ENCODE measurements at places on chromosomes 3 and 15. TPM values are rescaled to one million over a fixed set of nuclear protein-coding genes. Genes with fewer than 3 reads are reported as not detected.
A peak's percentile ranks its signal among the peaks of the same experiment; 100 is the strongest.

DNA sequence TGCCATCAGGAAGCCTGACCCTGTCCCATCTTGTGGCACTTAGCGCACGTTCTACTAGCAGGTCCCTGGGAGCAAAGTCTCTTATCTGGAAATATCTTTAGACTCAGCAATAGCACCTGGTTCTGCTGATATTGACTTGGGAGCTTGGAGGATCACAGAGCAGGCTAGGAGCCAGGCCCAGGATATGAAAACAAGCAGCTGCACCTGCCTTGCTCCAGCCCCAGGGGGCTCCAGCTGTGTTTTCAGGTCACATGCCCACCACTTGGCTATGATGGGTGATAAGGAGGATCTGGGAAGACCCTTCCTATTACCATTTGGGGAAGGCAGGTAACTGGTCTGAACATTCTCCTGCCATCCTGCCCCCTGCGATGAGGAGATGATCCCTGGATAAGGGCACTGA lies 87.8 kb downstream of the C3orf70 start:
- no peak for DNase-seq

- no peak for DNase-seq
These were observed 79.1 kb upstream of the TUSC7 start for GRCh38 chr3:116630494-116630893.

DNA sequence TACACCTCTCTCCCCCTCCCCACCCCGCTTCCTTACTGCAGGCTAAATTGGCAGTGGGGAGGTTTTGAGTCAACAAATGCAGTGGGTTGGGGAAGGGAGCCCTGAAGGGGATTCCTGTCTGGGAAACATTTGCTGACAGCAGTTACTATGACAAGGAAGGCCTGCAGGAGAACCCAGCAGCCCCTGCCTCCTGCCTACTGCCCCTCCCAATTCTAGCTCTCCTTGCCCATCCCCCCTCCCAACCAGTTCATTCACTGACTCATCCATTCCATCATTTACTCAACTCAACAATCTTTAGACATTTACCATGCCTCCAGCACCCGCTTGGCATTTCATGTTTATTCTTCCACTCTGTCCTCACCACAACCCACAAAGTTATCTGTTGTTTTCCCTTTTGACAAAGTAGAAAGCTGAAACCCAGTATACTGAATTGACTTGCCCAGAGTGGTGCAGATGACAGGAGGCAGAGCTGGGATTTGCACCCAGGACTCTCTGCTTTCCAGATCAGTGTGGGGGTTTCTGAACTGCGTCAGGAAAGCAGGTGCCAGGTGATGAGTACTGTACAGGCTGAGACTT lies 75.0 kb downstream of the MAGEF1 start:
- no peak for DNase-seq

GRCh38 chr3:30605706-30606300 lies 598 bp upstream of the TGFBR2 start:
- no peak for DNase-seq

- no peak for DNase-seq
These were observed 1.6 kb downstream of the RARB start for GRCh38 chr3:25429361-25430286.

GRCh38 chr15:88323976-88324740 lies 67.6 kb upstream of the NTRK3 start:
- no peak for DNase-seq

- DNase-seq: no peak
These were observed 102.9 kb downstream of the TFDP2 start for GRCh38 chr3:142046320-142047020.

DNA sequence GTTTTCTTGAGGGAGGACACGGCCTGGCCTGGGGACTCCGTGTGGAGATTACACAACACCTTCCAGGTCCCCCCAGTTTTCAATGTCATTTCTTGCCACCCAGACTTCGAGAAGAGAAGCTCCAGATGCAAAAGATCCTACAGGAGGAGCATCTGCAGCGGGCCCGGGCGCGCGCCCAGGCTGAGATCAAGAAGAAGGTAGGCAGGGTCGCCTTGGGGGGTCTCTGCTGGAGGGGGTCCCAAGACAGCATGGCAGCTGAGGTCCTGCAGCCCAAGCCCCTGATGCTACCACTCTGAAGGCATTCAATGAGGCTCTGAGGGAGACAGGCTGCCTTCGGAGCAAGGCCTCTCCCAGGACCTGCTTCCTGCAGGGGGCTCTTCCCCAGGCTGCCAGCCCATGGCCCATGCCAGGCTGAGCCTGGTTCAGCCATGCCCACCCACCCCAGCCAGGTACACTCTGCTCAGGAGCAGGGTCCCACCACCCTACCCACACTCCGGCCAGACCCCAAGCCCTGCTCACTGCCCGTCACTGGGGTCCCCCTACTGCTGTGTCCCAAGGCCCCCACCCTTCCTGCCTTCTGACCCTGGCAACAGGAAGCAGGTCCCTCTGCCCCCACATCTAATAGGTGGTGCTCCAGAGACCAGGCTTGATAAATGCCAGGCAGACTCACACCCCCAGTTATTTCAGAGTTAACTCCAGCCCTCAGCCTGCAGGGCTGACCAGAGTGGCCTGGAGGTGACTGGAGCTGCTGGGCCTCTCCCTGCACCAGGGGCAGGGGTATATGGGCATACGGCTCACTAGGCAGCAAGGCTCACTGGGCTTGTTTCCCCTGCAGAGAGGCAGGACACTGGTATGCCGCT lies 40.0 kb downstream of the ZXDC start:
- peak; percentile 32 for DNase-seq

DNA sequence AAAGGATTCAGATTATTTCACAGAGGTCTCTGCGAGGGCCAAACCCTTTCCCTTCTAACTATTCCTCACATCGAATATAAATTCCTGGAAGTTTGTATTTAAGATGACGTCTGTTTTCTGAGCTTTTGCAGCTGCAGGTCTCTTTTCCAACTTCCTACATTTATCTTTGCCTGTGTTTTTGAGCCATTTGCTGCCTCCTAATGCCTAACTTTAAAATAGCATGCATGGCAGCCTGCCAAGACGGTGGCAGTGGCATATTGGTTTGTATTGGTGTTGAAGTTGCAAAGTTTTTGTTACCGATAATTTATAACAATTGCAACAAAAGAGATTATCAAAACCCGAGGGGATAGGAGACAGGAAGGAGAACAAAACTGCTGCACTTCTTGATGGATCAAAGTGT lies 187.1 kb upstream of the DNAJC19 start:
- peak; percentile 81 for DNase-seq

Gene ATP13A5
- total RNA-seq: not detected

Gene EPHB3
- total RNA-seq: 5.1 TPM

Gene SNTN
- not detected for total RNA-seq

Gene CPLX3
- 1.1 TPM for total RNA-seq

Gene FES
- 9.3 TPM for total RNA-seq

Gene INAFM2
- 45.5 TPM for total RNA-seq

All from right atrium auricular region (tissue), 2 donors.